BE2C (cell line): ENCODE measurements at places on chromosomes 3 and 15.

DNA sequence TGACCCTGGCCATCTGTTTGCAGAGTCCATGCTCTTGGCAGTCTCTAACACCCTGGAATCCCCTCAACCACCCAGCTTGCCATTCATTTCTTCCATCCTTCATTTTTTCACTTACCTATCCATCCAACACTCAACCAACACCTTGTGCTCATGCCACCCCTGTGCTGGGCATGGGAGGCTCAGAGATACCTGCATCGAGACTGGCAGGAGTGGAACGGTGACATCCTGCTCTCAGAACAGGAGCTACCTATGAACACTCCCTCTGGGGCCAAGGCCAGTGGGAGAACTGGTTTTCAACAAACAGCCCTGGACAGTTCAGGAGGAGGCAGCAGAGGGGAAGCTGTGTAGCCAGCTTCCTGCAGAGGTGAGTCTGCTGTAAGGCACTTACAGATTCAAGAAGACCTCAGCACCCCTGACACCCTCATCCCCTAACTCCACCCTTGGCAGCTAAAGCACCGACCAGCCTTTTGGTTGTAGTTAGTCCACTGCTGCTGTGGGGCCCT is 19.5 kb upstream of the ATP2B2 start:
- DNase-seq, result no peak

DNA sequence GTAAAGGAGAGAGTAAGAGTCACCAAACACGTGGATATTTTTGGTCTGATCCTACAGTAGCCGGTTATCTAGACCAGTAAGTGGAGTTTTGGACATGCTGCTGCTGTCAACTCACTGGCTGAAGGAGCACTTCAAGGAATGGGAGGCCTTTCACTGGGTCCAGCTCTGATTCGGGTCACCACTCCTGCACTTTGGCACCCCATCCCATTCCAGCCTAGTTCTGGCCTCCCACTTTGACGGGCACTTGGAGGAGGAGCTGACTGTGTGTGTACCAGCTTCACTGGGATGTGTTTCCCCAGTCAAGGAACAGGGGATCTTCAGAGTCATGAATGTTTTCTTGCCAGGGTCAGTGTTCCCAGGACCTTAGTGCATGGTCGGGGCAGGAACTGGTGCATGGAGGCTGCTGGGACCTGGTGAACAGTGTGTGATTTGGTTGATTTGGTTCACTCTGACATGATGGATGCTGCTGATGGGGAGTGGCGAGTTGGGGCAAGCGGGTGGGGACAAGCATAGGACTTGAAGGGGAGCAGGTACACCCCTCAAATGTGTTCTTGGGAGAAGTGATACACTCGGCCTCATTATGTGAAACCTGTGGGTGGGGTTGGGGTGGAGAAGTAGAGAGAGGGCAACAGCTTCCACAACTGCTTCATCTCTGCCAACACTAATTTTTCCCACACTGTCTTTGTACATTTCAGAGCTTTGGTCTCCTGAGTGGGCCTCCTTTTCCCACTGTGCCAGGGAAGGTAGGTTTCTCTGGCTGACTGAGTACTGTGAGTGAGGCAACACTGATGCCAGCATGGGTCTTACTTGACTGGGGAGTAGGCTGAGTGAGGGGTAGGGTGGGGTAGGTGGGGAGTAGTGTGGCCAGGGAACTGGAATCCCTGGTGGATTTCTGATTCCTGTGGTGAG is 64.0 kb downstream of the RGMA start:
- DNase-seq, result no peak

- DNase-seq, result no peak
Measured at GRCh38 chr3:39638301-39638700, 170.8 kb downstream of the MOBP start.

DNA sequence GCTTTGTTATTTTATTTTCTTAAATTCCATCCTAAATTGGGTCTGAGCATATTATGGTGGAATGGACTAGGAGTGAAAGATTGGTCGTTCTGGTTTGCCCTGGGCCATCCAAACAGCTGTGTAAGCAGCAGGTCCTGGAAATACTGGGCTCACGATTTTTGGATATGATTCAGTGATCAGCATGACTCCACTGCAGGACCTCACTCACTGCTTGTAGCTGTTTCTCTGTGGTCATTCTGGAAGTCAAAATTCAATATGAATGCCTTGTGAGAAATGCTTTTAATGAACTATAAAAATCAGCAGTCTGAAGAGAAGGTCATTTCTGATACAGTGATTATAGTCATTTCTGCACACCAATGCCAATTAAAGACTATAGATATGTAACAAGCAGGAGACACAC is 185.0 kb downstream of the RBMS3 start:
- DNase-seq, result peak; percentile 25

- DNase-seq, result no peak
Measured at GRCh38 chr15:48096355-48096786, 24.4 kb upstream of the SLC24A5 start.

GRCh38 chr15:68107142-68107541 is 53.0 kb downstream of the PIAS1 start:
- DNase-seq, result no peak

DNA sequence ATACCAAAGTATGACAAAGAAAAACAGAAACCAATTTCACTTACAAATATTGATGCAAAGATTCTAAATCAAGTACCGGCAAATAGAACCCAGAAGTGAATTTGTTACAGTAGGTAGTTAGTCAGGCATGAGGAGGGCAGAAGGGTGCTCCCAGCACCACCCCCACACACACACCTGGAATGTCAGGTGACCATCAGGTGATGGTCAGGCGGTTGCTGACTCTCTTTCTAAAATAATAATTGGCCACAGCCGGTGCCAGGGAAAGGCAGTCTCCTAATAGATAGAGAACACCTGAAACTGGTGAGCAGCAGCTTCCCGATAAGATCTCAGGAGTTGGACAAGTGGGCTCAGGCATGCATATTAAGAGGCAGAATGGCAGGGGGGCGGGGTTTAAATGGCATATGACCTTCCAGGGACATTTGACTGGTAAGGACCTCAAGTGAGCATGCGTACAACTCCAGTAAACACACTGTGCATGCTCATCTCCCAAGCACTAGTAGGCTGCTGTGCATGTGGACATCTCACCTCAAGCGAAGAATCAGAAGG is 131.1 kb downstream of the ANO10 start:
- no peak for DNase-seq

- DNase-seq, result no peak
Measured at GRCh38 chr3:64917914-64918453, 230.2 kb upstream of the ADAMTS9 start.

- no peak for DNase-seq
Measured at GRCh38 chr3:31361371-31362273, 171.1 kb upstream of the STT3B start.

DNA sequence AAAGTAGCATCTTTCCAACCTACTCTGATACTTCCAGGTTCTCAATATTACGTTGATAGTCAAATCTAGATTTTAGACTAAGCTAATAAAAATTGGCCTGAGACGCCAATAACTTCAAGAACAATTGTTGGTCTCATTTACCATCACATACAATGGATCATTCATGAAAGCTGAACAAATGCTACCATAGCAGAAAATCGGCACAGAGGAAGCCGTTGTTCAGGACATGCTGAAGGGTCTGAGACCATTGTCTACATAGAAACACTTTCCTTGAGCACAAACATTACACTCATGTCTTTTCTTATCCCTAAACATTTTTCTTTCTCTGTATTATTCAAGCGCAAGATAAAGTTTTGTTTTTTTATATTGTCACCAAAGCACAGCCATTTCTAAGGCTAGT is 37.2 kb upstream of the FHIT start:
- no peak for DNase-seq

- no peak for DNase-seq
Measured at GRCh38 chr3:150635526-150635925, 32.4 kb downstream of the SELENOT start.

DNA sequence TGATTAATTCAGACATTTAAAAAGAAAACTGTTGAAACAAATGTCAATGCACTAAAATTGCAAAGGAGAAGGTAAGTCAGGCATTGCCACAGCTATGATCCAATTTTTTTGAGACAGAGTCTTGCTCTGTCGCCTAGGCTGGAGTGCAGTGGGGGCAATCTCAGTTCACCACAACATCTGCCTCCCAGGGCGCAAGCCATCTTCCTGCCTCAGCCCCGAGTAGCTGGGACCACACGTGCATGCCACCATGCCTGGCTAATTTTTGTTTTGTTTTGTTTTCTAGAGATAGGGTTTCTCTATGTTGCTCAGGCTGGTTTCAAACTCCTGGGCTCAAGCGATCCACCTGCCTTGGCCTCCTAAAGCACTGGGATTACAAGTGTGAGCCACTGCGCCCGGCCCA is 117.6 kb downstream of the FMN1 start:
- DNase-seq, result no peak

- DNase-seq, result peak; percentile 16
Measured at GRCh38 chr3:54830658-54831057, 97.2 kb downstream of the LRTM1 start.

- DNase-seq, result no peak
Measured at GRCh38 chr3:27224197-27224596, 145.0 kb downstream of the NEK10 start.

DNA sequence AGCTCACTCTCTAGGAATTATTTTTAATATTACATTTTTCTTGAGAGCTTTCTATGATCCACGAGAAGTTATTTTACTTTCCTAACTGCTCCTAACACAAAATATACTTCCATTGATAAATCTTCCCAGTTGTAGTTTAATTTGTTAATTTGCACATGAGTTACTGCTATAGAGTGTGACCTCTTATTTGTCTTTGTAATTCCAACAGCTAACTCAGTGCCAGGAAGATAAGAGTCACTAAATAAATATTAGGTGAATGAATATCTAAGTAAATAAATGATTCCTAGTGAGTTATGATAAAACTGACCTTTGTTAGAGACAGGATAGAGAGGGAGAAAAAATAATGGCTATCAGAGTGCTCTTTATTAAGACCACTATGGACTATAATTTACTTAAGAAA is 319.9 kb downstream of the NAALADL2 start:
- DNase-seq, result no peak

DNA sequence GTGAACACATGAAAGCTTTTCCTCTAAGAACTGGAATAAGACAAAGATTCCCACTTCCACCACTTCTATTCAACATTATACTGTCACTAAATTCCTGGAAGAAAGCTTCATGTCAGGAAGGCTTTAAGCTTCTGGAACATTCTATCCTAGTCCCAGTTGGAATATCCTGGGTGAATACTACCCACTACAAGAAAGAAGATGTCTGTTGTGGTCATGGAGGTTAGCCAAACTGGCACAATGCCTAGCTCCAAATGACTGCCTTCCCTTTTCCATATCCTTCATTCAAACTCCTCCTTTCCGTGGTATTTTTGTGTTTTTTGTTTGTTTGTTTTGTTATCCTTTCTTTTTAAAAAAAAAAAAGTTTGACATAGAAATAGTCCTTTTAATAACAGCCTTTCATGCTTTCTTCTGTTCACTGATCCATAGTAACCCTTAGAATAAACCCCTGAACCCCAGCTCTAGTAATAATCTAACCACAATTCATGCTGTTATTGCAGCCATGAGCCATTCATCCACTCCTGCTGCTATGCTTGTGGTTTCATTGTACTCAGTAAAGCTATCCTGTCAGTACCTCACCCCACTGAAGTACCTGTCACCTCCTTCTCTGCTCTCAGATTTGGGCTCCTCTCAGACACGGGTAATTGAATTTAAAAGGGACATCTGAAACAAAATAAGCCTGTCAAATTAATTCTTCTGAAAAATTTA is 447.5 kb downstream of the IGSF11 start:
- DNase-seq, result no peak

GRCh38 chr15:82943176-82943575 is 9.3 kb downstream of the HOMER2 start:
- no peak for DNase-seq

GRCh38 chr3:157175691-157176507 is 16.0 kb upstream of the CCNL1 start:
- DNase-seq, result no peak
